ENCODE measurements at places on chromosomes 7 and 10. TPM values are rescaled to one million over a fixed set of nuclear protein-coding genes. Genes with fewer than 3 reads are reported as not detected.

DNA sequence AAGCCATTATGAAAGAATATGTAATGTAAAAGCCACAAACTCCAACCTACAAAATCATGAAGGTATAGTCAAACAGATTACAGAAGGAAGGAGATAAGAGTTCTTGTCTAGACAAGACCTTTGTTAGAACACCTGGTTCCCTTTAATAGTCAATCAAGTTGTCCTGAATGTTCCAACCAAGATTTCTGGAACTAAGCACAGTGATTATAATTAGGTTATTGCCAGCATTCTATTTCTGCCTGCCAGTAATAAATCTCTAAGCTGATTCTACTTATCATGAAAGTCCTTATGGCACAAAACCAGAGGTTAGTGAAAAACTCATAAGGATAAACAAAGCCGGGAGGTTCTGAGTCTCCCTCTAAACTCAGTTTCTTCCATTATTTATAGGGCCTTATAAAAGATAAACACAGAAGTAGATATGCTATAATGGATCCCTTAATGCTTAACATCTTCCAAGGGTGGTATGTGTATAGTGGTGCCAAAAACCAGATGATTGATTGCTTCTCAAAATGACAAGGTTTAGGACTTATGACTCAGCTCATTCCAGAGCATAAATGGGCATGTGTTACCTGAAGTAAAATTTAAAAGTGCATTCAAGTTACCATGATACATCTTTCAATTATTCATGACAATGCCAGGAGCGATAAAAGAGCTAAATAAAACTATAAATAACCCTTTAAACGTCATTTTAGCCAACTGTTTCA lies 237.2 kb downstream of the CSTF2T start:
- DNase-seq, result no peak

DNA sequence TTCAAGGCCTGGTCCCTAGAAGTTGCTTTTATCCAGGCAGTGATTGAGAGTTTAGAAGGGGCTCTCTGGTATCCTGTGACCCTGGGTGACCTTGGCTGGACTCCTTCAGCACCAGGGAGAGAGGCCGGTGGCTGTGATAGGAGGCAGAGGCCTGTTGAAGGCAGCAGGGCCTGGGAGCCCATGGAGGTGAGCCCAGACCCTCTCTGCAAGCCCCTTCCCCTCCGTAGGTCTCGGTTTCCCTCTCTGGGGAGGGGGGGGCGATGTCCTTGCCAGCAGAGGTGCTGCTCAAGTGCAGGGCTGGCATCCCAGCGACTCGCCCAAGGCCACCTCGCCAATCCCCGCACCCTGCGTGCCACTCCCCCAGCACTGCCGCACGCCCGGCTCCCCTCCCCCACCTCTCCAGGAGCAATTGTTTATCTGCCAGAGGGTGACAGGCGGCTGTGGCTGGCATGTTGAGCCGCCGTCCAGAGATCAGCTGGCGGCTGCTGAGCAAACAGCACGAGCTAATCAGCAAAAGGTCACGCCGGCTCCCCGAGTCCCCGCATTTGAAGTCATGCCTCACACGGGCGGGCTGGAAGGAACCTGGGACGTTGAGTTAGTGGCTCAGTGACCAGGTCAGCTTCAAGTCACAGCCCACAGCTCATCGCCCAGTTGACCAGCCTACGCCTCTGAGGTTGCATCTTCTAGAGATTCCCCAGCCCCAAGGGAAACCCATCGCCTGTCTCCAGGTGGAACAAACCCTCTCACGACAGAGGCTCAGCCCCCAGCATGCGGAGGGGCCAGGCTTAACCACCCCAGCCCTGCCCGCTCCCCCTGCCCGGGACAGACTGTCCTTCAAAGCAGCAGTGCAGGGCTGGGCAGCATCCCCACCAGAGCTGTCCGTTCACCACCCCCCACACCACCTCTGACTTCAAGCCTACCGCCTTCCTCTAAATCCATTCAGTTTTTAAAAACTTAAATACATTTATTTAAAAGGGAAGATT lies 43.7 kb downstream of the ELFN1 start:
- DNase-seq, result no peak

- DNase-seq, result no peak
These were observed 12.4 kb upstream of the FZD1 start for GRCh38 chr7:91251877-91252276.

GRCh38 chr10:73800560-73801252 lies 10.7 kb downstream of the NDST2 start:
- DNase-seq, result no peak

DNA sequence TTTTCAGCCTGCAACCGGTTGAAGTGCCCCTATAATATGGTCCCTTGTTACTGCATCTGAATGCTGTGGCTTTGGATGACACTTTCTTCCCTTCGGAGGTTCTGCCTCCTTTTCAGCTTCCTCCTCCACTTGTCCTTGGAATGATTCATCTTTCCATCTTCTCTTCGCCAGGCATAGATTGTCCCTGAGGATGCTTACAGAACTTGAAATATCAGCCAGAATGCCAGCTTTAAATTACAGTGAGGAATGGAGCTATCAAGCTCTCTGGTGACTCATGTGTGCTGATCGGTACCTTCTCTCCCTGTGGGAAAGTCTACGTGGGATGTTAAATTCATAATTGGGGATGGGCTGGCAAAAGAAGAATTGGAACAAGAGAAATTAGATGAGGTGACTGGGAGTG lies 45.9 kb upstream of the PDK4 start:
- DNase-seq, result no peak

GRCh38 chr10:98357194-98357822 lies 57.7 kb downstream of the PYROXD2 start:
- DNase-seq, result no peak

DNA sequence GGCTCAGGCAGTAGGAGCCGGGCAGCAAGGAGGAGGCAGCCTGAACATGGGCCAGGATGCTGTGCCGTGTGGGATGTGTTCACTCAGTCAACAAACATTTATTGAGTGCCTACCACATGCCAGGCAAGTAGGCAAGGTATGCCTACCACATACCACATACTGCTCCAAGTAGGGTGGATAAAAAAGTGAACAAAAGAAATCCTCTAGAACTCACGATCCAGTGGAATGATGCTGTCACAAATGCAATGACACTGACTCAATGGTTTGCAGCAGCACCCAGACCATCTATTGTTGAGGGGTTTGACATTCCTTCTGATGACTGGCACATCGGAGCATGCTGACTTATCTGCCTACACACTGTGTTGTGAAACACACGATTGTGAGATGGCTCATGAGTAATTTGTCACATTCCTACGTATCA lies 413.5 kb downstream of the NRG3 start:
- DNase-seq, result peak; percentile 90

- no peak for DNase-seq
These were observed 42.6 kb downstream of the WIPF3 start for GRCh38 chr7:29848941-29849340.

Gene TCAF2
- total RNA-seq, result 0.33 TPM

- DNase-seq, result no peak
These were observed 57.1 kb upstream of the BAMBI start for GRCh38 chr10:28620251-28620650.

- DNase-seq, result no peak
These were observed 148.2 kb downstream of the KCND2 start for GRCh38 chr7:120421151-120421651.

GRCh38 chr7:2791390-2791789 lies 52.7 kb downstream of the GNA12 start:
- DNase-seq, result no peak

DNA sequence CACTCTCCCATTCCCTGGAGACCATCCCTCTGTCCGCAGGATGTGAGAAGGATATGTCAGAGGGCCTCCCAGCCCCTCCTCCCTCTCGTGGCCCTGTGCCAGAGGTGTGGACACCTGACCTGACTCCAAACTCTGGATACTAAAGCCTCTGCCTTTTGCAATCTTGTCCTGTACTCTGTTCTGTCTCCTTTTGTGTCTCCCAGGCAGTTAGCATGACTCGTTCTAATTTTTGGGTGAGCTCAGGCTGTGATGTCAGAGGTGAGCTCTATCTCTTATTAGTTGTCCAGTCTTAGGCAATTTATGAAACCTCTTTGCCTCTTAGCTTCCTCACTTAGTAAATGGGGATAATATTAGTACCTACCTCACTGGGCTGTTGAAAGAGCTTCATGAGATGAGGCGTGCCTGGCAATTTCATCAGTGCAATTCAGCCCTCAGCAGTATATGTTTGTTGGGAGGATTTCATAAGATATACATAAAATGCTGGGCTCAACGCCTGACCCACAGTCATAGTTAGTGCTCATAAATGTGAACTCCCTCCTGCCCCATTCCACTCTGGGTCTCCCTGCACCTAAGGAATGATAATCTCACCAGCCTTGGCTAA lies 10.9 kb downstream of the MARVELD1 start:
- DNase-seq, result peak; percentile 81

- no peak for DNase-seq
These were observed 70.9 kb upstream of the SAMD8 start for GRCh38 chr10:75040576-75040975.

- DNase-seq, result no peak
These were observed 111.0 kb upstream of the ANLN start for GRCh38 chr7:36278620-36279172.

- no peak for DNase-seq
These were observed 42.3 kb upstream of the SP8 start for GRCh38 chr7:20828947-20829346.

Gene PPP1R17
- total RNA-seq, result not detected
